ENCODE measurements at places on chromosomes 3 and 15.

- no peak for DNase-seq
Observed at GRCh38 chr3:135598597-135598996, 366.9 kb upstream of the PPP2R3A start.

DNA sequence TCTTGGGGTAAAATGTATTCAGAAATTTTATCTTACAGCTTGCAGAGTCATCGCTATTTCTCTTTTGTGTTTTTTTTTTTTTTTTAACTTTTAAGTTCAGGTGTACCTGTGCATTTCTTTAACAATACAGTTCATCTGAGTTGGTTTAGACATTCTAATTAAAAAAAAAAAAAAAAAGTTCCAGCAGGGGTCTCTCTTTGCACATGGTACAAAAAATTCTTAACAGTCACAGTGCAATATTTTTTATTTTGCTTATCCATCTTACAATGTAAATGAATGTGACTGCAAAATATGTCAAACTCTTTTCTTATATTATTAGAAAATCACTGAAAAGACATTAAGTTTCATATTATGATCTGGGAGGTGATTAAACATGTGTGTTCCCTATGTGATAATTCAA, 47.5 kb upstream of the SLC9A9 start:
- DNase-seq, result peak; percentile 40

DNA sequence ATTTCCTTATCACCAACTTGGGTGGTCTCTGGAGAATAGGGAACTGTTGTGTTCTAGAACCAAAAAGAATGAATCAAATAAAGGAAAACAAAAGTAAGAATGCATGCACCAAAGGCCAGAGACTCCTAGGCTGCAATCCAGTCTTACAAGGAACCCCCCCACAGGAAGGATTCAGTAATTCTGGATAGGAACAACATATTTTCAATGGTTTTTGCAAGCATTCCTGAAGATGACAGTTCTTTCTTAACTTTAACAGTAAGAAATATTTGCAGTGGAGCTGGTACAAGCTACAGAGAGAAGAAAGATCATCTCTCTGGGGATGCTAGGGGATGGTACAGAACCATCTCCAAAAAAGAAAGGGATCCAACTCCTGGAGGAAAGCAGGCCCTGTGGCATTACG, 116.2 kb upstream of the CHRM5 start:
- peak; percentile 52 for DNase-seq

DNA sequence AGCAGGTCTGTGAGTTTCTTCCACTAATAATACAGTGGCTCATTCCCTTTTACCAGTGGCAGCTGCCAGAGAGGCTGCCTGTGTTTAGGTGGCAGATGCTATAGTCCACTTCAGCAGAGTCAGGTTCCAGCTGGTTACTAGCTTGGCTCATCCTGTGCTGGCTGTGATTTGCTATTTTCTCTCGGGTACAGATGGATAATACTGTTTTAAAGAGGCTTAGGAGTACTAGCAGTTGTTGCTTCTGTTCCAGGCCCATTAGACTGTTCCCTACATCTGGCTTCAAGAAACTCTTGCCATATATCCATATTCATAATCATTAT, 41.0 kb downstream of the ZNF609 start:
- DNase-seq, result no peak

- no peak for DNase-seq
Observed at GRCh38 chr3:137325170-137325569, 367.4 kb downstream of the IL20RB start.

GRCh38 chr3:7439101-7439680, 578.3 kb downstream of the GRM7 start:
- DNase-seq, result no peak

GRCh38 chr3:171417813-171418212, 42.4 kb downstream of the TNIK start:
- peak; percentile 92 for DNase-seq

GRCh38 chr3:179672918-179673317, 20.1 kb downstream of the USP13 start:
- DNase-seq, result no peak

DNA sequence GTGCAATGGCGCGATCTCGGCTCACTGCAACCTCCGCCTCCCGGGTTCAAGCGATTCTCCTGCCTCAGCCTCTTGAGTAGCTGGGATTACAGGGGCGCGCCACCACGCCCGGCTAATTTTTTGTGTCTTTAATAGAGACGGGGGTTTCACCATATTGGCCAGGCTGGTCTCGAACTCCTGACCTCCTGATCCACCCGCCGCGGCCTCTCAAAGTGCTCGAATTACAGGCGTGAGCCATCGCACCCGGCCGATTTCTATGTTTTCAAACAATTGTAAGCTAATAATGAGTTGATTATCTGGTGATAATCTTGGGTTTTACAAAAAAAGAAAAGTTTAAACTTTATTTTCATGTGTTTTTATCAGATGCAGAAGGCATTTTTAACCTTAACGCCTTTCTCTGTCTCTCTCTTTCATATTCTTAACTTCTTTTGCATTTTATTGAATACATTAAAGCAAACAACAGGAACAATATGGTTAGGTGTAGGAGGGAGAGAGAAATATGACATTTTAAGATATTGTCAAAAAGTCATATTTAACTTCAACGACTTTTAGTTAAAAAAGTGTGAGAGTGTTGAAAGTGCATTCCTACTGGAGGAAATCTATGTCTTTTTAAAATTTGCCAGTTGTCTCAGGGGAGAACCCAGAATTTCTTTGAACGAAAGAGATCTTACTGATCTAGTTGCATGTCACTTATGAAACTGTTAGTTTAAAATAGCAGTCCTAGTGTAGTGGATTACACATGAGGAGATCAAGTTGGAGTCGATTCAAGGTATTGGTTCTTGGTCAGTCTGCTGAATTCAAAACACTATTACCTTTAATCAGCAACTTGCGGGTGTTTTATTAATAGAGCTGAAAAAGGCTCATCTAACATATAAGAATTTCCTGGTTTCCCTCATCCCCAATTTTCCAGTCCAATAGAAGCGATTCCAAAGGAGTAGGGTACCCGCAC, 3.4 kb upstream of the MEIS2 start:
- peak; percentile 20 for DNase-seq

DNA sequence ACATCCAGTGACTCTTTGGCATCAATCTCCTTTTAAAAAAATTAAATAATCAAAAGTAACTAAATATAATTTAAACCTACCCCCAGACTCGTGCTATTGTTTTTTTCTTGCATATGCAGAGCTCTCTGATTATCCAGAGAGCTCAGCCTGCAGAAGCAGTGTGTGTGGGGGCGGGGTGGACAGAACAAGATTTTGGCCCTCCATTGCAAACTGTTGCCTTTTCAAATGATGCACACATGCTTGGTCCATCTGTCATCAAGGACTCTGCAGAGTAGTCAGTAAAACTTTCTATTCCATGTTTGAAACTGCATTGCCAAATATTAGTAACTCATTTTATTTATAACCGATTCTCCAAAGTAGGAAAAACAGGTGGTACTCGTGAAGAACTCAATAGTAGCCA, 28.6 kb upstream of the STXBP5L start:
- no peak for DNase-seq

DNA sequence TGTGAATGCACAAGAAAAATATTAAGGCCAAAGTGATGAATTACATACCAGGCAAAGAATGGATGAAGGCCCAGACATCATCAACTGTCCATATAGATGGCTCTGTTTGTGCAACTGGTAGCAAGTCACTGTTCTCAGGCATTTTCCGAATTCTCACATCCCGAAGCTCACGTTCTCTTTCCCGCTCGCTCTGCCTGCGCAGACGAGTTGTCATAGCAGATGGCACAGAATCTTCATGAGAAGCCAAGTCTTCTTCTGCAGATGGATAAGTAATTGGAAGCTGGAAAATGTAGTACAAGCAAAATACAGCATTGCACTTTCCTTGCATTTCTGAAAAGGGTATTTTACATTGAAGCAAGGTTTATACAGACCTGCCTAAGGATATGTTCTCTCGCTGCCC, 64.6 kb downstream of the GPR160 start:
- no peak for DNase-seq

GRCh38 chr3:130905551-130905950, 11.7 kb downstream of the ATP2C1 start:
- peak; percentile 80 for DNase-seq

DNA sequence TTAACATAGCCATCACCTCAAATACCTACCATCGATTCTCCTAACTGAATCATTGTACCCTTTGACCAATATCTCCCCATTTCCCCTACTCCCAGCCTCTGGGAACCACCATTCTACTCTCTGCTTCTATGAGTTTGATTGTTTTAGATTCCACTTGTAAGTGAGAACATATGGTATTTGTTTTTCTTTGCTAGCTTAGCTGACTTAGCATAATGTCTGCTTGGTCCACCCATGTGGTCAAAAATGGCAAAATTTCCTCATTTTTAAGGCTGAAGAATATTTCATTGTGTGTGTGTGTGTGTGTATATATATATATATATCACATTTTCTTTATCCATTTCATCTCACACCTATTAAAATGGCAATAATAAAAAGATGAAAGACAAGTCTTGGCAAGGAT, 469.3 kb downstream of the FHIT start:
- DNase-seq, result no peak

DNA sequence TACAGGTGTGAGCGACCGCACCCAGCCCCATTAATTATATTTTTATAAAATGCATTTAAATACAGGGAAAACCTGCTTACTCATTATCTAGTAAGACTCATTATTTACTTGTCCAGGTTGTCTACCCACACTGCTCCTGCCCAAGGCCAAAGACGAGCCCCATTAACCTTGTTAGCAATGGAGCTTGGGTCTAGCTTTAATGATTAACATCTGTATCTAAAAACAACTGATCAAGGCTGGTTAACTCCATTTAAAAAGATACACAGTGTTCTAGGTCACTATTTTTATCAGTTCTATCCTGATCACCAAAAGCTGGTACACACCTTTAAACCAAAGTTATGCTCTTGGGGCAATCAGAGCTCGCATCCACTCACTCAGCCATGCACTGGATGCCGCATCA, 10.4 kb upstream of the NCKIPSD start:
- no peak for DNase-seq

DNA sequence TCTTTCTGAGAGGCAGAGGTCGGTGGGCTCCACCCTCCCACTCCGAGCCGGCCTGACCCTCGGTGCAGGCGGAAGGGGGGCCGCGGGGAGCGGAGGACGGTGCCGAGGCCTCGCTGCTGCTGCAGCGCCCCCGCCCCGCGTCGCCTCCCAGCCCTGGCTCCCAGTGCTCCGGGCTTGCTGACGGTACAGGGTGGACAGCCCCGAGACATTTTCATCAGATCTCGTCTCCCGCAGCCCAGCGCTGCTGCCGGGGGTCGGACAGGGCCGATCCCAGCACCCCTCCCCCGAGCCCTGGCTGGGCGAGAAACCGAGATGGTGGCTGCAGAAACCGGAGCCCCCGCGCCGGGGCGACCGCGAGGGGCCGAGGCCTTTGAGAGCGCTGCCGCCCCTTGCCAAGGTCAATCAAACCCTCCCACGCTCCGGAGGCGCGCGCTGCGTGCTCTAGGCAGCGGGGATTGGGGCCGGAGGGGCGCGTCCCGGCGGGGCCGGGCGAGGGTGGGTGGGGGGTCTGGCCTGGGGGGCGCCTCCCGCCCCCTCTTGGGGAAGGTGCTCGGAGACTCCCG, 42.5 kb downstream of the EPHB3 start:
- DNase-seq, result no peak

DNA sequence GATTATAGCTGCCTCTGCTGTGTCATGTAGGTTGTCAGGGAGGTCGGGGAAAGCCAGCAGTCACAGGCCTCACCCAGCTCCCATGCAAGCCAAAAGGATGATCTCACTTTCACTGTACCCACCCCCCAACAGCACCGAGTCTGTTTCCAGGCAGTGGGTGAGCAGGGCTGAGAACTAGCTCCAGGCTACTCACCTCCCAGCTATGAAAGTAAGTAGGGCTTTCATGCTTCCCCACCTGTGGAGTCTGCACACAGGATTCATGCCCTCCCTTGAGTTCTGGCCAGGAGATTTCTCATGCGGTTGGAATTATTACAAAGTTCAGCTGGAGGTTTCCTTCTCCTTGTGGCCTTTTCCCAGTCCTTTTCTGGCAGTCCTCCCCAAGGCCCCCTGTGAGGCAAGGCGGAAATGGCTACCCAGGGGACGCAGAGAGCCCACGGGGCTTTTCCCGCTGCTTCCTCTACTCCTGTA, 356.2 kb downstream of the SV2B start:
- peak; percentile 87 for DNase-seq

DNA sequence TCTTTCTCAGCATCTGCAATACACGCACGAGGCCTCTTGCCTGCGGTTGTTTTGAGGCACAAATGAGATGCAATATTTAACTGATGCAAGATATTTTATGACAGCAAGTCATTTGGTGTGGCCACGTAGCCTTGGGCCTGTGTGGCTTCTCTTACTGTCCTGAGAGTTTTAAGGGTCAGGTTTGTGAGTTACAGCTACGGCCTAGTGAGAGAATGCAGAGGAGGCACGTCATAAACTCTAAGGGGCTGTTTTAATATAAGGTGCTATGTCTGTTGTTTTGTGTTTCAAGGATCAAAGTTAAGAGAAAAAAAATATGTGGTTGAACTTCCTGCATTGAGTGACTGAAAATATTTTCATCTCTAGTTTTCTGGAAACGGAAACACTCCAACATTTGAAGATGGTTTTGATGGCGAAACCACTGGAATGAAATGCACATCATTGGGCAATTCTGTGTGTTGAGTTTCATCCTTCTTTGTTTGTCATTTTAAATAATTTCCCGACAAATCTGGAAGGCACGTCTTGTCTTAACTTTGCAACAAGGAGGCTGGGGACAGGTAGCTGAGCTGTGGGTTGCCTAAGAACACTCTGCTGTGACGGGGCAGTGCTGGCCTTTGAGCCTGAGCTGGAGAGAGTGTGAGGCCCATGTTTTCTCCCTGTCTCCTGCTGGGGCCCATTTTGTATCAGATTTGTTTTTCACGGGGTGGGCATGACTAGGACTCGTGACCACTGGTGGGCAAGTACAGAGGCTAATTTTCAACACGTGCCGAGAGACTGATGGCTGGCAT, 5.1 kb downstream of the APBA2 start:
- DNase-seq, result no peak

GRCh38 chr3:172288651-172289050, 159.6 kb downstream of the GHSR start:
- DNase-seq, result no peak

- DNase-seq, result peak; percentile 20
Observed at GRCh38 chr15:64775551-64776401, at the start of gene RBPMS2. RBPMS2 (minus strand) TSS chr15:64775589; CDS start chr15:64775319, 270 bp downstream.

DNA sequence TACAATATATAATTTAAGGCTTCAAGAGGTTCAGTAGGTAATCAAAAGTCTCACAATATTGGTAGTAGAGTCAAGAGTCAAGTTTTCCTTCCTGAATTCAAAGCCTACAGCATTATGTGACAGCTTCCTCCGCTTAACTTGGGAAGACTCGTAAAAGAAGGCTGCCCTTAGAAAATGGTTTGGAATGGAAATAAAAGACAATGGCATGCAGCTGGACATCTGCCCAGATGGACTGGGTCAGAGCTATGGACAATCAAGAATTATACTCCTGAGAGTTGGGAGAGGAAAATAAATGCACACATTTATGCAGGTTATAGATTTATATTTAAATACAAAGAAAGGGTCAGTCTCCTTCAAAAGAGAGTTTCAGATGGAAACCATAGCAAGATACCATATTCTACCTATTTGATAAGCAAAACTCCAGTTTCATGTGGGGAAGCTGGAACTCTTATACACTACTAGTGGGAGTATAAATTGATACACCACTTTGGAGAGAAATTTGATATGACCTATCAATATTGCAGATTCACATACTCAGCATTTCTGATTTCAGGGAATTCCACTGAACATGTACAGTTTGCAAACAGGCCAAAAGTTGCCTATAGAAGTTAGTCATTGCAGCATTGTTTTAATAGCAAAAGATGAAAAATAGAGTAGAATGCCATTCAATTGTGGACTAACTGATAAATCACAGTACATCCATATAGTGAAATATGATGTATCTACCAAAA, 6.1 kb downstream of the CRYBG3 start:
- DNase-seq, result peak; percentile 41

- DNase-seq, result peak; percentile 46
Observed at GRCh38 chr3:151197981-151198767, 4.8 kb downstream of the GPR171 start.

GRCh38 chr15:101536166-101536874, 46.8 kb upstream of the PCSK6 start:
- DNase-seq, result no peak

Data from cardiac fibroblast (primary cell).